CD4-positive, alpha-beta T cell treated with Interleukin-21 for 1 hour (primary cell): ENCODE measurements at places on chromosomes 12 and 14.

- no peak for DNase-seq
Measured at GRCh38 chr14:95703805-95704204, 10.1 kb downstream of the TCL1A start.

DNA sequence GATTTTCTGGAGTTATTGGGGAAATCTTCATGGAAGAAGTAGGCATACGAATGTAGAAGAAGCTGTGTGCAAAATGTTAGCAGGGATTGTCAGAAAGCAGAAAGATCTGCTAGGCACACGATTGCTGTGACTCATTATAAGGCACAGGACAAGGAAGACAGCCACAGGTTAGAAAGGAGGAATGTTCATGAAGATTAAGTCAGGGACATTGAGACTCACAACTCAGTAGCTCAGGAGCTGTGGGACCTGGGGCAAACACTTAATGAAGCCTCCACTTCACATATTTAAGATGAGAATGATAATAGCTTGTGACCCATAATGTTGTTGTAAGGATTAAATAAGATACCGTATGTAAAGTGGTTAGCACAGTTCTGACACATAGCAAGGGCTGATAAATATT is 26.6 kb upstream of the RTRAF start:
- no peak for DNase-seq

DNA sequence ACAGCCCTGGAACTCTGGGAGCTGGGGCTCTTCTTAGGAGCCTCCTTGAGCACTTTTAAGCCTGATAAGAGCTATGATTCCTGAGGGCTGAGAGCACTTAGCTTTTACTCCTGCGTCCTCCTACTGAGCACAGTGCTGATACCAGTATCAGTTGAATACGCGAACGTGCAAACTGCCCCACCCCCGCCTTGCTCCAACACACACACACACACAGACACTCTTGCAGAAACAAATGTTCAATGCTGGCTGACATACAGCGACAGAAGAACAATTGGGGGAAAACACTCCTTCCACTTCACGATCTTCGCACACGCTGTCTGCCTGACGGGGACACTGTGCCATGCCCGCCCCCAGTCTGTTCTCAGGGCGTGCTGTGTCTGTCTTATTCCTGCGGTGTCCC is 57.2 kb upstream of the DLK1 start:
- no peak for DNase-seq

GRCh38 chr12:70469221-70469820 is 103.2 kb downstream of the KCNMB4 start:
- no peak for DNase-seq

GRCh38 chr12:67394550-67394949 is 125.4 kb downstream of the CAND1 start:
- DNase-seq = no peak

GRCh38 chr14:73718418-73719251 is 4.5 kb upstream of the PNMA1 start:
- no peak for DNase-seq

DNA sequence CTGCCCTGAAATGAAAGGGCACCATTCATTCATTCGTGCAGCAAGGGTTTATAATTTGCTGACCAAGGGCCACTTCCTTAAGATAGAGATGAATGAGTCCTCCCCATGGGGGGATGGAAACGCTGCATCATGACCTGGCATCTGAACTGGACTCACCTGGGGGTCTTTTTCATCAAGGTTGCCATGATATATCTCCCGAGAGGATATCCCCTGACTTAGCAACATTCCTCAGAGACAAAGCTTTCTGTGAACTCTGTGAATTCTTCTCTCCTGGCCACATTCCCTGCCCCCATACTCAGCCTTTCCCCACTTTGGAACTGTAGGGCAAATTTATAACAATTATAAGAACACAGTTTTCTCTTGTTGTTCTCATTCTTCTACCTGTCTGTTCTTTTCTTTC is 30.8 kb downstream of the SRRM4 start:
- DNase-seq = no peak

- no peak for DNase-seq
Measured at GRCh38 chr12:64806173-64806572, 18.3 kb upstream of the TBC1D30 start.

GRCh38 chr12:90333939-90334338 is 621.0 kb downstream of the CCER1 start:
- DNase-seq = no peak

- DNase-seq = no peak
Measured at GRCh38 chr12:70265132-70265531, 21.9 kb downstream of the CNOT2 start.

- DNase-seq = no peak
Measured at GRCh38 chr14:92277031-92277430, 45.9 kb upstream of the SLC24A4 start.

DNA sequence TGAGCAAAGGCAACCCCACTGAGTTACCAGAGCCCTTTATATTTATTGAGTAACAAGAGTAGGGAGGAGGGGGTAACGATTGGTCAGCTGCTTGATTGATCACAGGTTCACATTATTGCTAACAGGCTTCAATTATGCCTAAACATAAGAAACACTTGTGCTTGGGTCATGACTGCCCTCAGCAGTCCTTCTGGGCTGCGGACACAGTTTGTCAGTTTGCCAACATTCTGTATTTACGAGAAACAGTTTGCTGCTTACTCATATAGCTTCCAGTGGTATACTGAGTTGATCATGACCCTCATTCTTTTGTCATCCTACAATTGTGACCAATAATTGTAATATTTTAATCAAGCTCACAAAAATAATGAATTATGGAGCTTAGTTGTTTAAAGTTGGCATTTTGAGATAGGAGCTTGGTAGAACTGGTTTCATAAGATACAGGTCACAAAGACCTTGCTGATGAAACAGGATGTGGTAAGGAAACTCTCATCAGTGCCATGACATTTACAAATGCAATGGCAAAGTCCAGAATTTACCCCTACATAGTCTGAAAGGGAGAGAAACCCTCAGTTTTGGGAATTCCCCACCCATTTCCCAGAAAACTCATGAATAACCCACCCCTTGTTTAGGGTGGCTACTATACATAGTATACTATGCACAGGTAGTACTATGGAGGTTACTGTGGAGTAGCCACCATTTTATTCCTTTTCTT is 1421.0 kb upstream of the FLRT2 start:
- DNase-seq = no peak

DNA sequence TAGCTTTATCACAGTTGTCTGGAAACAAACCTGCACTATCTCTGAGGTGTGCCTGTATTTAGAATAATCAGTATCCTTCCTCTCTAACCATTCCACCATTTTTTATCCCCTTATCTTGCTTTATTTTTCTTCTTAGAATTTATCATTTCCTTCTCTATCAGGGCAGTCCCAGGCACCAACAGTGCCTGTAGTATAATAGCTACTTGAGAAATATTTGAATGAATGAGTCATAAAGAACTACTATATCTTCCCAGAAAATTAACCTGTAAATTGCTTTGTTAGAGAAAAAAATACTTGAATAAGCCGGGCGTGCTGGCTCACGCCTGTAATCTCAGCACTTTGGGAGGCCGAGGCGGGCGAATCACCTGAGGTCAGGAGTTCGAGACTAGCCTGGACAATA is 21.2 kb upstream of the FOXJ2 start:
- DNase-seq = no peak

GRCh38 chr12:5073853-5074252 is 30.2 kb downstream of the KCNA5 start:
- no peak for DNase-seq

DNA sequence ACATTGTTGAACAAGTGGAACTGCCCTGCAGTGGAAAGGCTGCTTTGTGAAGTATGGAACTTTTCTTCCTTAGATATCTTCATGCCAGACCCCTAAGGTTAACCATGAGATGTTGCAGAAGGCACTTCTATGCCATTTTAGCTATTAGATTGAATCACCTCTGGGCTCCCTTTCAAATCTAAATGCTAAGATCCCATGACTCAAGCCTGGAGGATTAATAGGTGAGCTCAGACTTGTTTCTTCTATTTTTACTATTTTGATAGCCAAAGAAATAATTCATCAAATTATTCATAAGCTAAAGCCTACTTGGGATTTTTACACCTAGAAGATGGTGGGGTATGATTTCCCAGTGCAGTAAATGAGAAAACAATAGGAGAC is 64.3 kb downstream of the DAD1 start:
- no peak for DNase-seq

GRCh38 chr14:102513899-102514772 is 4.6 kb upstream of the ANKRD9 start:
- DNase-seq = no peak

DNA sequence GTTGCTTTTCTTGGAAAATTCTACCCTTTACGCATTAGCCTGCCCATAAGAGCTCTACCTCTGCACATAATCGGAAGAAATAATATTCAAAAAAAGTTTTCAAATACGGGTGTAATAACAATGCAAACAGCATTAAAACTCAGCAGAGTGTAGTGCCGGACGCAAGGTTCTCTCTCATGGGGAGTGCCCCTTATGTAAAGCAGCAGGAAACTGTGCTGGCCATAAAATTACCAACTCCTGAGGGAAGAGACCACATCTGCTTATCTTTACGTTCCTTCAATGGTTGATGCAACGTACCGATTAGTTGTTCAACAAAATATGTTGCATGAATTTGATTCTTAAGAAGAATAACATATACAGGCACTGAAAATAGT is 118.7 kb upstream of the TMCC3 start:
- DNase-seq = no peak

- DNase-seq = no peak
Measured at GRCh38 chr12:89072294-89073026, 279.8 kb downstream of the DUSP6 start.

GRCh38 chr12:10339053-10339840 is 31.6 kb downstream of the KLRD1 start:
- no peak for DNase-seq

DNA sequence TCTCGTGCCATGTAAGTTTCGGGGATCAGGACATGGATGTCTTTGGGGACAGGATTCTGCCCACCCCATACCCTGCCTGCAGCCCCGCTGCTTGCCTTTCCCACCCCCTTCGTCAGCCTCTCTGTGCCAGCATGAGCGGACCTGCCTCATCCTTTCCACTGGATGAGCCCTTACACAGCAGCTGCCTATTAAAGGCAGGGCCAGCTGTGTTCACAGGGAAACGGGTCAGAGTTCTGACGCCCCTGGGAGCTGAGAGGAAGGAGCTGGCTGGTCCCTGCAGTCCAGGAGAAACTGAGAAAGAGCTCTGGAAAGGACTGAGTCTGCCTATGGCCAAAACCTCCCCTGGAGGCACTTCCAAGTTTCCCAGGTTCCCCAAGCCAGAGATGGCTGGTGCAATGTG is 83.5 kb upstream of the NCOR2 start:
- DNase-seq = no peak

DNA sequence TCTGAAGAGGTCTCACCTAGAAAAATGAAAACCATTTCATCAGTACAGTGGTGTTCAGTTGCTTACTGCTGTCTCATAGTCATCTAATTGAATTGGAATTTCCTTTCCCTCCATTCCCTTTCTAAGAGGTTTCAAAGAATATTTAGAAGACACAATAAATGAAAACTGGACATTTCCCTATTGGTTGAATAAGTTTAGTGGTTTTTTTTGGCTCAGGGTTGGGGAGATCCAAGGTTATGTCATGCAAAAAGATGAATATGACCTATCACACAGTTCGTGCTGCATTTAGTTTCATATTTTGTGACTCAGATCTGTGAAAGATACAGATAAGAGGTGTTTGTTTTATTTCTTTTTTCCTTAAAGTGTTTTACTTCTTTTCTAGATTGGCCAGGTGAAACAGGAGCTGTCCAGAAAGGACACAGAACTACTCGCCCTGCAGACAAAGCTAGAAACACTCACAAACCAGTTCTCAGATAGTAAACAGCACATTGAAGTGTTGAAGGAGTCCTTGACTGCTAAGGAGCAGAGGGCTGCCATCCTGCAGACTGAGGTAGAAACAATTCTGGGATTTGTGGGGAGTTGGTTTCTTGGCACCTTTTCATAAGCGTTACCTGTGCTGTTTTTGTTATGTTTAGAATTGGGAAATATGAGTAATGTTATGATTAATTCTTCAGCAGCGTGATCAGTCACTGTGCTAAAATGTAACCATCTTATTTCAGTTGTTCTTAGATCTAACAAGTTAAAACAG is 124.6 kb downstream of the ERC1 start:
- DNase-seq = no peak

DNA sequence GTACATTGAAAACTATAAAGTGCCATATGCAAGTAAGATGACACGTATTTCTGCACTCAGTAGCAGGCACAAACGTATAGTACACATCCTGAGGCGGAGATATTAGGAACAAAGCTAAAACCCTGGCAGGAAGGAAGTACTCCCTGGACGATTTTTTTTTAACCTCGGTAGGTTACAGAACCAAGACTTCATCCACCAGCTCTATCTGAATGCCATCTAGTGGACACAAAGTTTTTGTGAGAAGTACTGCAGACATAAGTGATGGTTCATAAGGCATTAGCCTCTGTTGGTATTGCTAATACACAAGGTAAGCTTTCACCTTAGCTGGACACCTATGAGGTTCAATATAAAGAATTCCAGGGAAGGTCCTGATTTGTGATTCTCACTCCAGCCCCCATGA is 83.0 kb upstream of the CCDC196 start:
- DNase-seq = peak; percentile 13

- DNase-seq = peak; percentile 73
Measured at GRCh38 chr14:63770187-63770807, 42.4 kb upstream of the SGPP1 start.

DNA sequence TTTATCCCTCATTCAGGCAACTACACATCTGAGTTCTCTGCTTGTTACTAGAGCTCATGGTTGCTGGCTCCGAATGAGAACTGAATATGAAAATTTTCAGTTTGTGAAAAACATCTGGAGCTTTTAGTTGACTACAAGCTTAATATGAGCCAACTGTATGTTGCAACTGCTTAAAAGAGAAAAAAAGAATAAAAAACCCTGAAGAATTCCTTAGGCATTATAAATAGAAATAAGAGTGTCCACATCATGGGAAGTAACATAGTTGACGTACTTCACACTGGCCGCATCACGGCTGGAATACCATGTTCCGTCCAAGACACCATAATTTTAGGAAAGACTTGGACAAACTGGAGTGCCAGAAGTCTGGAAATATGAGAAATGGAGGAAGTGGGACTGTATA is 57.9 kb downstream of the PDE3A start:
- DNase-seq = no peak

GRCh38 chr14:25121337-25122129 is 71.6 kb upstream of the STXBP6 start:
- DNase-seq = no peak

DNA sequence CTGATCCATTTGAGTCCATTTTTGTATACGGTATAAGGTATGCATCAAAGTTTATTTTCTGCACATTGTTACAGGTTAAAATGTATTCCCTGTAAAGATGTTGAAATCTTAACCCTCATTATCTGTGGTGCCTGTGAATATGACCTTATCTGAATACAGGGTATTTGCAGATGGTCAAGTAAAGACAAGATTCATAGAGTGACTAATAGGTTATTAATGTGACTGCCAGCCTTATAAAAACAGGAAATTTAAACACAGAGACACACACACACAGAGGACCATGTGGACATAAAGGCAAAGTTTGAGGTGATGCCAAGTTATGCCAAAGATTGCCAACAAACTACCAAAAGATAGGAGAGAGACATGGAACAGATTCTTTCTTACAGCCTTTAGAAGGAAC is 347.2 kb upstream of the DCN start:
- no peak for DNase-seq
